Memory B cell (primary cell): ENCODE measurements at places on chromosomes 16 and 17.
A peak's percentile ranks its signal among the peaks of the same experiment; 100 is the strongest.

- DNase-seq = no peak
Measured at GRCh38 chr17:81064678-81065475, 29.9 kb downstream of the BAIAP2 start.

GRCh38 chr17:4715063-4715744 is 4.8 kb downstream of the ARRB2 start:
- no peak for DNase-seq

DNA sequence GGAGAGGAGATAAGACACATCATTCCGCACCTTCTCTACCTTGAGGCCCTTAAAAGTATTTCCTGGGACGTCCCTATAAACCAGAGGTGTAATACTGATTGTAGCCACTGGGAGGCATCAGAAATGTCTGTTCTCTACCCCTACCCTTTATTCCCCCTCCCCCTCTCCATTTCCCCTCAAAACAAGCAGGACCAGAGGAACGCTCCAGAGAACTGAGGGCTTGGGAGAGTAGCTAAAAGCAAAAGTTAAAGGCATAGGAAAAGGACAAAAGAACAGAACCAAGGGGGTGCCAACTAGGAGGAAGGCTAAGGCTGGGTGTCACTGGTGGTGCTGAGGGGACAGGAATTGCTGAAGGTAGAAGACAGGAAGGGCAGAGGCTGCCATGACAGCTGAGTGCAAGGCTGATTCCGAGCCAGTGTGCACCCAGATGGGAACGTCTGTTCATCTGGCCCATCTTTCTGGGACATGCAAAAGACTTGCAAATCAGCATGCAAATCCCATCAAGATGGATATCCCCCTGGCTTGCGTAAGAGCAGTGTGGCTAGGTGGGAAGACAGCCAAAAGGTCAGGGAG is 6.7 kb downstream of the CAMTA2 start:
- peak; percentile 41 for DNase-seq

GRCh38 chr16:25064937-25065336 is 46.6 kb upstream of the LCMT1 start:
- DNase-seq = no peak

GRCh38 chr17:5210091-5210490 is 18.4 kb upstream of the ZNF594 start:
- DNase-seq = no peak

- DNase-seq = no peak
Measured at GRCh38 chr17:18041776-18042175, 2.6 kb downstream of the GID4 start.

- no peak for DNase-seq
Measured at GRCh38 chr16:17491140-17491662, 20.4 kb upstream of the XYLT1 start.

DNA sequence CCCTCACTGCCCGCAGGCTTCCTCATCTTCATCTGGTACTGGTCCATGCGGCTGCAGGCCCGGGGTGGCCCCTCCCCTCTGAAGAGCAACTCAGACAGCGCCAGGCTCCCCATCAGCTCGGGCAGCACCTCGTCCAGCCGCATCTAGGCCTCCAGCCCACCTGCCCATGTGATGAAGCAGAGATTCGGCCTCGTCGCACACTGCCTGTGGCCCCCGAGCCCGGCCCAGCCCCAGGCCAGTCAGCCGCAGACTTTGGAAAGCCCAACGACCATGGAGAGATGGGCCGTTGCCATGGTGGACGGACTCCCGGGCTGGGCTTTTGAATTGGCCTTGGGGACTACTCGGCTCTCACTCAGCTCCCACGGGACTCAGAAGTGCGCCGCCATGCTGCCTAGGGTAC is 4.7 kb upstream of the ADGRG3 start:
- DNase-seq = no peak

DNA sequence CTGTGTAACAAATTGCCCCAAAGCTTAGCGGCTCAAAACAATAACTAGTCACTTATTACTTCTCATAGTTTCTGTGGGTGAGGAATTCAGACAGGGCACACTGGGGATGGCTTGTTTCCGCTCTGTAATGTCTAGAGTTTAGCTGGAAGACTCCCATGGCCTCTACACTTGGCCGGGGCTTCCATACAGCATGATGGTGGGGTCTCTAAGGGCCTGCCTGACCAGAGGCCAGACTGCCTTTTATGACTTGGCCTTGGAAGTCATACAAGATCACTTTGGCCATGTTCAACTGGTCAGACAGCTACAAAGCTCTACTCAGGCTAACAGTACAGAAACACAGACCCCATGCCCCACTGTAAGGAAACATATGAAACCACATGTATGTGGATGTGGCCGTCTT is 8.2 kb downstream of the GLP2R start:
- no peak for DNase-seq

DNA sequence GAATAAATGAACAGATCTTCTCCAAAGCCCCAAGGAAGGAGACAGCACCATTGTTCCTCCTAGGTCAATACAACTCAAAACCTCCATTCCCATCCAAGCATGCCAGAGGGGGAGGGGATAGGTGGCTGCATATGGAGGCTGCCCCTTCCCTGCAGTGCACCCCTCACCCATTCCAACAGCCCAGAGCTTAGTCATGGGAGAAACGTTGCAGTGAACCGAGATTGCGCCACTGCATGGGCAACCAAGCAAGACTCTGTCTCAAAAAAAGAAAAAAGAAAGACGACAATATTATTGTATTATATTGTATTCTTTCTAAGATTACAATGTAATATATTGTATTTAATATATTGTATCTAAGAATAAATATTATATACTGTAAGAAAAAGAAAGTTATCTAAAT is 36.4 kb upstream of the CD300E start:
- no peak for DNase-seq

GRCh38 chr17:63399856-63400255 is 46.2 kb downstream of the CYB561 start:
- no peak for DNase-seq

GRCh38 chr17:80485846-80486245 is 9.4 kb upstream of the NPTX1 start:
- no peak for DNase-seq

DNA sequence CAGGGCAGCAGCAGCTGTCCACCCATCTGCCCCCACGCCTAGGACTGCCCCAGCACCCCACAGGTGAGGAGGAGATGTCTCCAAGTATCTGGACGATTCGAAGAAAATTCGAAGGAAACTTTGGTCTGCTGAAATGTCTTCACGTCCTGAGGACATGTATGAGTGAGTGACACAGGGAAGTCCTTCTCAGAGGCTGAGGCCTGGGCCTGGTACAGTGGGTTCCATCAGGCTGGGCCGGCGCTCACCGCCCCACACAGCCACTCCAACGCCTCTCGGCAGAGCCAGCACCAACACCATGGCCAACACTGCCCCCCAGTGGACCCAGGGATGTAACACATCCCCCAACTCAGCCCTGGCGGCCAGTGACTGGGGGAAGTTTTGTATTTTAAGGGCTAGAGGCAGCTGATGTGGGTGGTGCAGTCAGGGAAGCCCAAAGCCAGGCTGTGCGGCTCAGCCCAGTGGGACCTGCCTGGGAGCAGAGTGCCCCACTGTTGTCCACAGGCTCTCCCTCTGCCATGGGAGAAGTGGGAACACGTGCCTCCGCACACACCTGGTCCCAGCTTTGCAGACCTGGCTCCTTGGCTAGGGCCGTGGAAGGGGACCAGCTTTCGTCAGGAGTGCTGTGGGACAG is 55.8 kb upstream of the FASN start:
- peak; percentile 85 for DNase-seq

DNA sequence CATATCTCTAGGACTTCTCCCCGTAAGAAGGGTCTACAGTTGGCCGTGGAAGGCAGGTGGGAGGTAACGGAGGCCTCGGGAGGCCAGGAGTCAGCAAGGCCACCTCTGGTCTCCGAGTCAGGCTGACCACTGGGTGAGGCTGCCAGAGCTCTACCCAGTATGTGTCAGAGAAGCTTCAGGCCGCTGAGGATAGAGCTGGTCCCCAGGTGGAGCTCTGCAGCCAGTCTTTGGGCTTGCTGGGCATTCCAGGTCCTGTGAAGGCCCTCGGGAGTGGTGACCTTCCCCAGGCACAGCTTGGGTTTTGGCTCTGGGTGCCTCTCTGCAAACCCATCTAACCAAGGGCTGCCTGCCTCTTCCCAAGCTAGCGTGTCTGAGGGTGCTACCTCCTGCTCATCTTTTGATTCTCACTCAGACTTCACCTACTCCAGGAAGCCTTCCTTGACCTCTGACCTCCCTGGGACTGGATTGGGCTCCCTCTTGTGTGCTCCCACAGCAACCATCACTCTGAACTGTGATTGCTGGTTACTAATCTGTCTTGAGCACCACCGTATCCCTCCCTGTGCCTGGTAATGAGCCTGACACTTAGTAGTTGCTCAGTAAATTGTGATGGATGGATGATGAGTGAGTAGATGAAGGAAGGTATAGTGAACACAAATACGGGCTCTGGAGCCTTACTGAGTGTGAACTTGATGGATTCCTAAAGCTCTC is 22.3 kb downstream of the RHBDL3 start:
- no peak for DNase-seq

GRCh38 chr16:1681032-1681431 is 3.0 kb downstream of the JPT2 start:
- DNase-seq = no peak

DNA sequence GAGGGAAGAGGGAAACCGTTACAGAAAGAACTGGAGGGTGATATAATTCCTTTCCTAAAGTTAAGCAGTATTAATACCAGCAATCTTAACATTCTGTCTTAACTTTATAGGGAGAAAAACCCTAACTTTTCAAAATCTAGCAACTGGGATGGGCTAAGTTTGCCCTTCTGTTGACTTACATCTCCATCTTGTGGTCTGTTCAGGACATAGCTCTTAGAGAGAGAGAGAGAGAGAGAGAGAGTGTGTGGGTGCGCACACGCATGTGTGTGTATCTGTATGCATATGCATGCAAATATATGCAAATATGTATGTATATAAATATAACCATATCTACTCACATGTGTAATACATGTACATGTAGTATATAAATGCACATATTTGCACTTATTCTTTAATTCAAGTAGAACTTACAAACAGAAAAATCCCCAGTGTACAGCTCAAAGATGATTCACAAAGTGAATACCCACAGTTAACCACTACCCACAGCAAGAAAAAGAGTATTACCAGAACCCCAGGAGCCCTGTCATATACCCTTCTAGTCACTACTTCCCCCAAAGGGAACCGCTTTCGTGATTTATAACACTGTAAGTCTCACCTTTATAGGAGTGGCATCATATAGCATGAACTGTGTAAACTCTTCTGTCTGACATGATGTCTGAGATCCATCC is 46.5 kb downstream of the STX8 start:
- DNase-seq = no peak

GRCh38 chr17:80146121-80147034 is 550 bp downstream of the EIF4A3 start:
- no peak for DNase-seq
